ENCODE measurements at places on chromosomes 16 and 17.

DNA sequence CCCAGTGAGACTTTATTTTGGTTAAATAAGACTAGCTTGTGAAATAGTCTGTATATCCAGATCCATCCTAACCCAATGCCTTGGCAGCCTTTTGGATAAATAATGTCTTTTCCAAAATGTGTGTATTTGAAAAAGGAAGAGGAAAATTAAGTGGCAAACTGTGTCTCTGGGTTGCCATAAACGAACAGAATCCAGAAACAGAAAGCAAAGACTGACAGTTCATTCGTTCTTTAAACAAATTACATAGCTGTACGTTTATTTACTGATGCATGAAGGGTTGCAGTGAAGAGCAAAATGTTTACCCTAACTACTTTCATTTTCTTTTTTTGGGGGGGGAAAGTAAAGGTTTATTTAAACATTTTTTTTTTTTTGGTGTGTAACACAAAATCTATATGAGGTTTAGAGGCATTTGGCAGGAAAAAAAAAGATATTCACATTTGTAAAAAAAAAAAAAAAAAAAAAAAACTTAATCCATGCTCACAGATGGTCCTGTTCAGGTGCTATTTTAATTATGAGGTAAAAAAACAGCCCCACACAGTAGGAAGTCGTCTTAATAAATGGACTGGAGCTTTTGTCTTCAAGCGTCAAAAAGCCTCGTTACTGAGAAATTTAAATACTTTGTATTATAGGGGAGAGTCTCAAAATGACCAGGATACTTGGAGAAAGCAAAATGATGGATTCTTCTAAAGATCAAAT lies 245.9 kb downstream of the FTO start:
- DNase-seq = no peak

DNA sequence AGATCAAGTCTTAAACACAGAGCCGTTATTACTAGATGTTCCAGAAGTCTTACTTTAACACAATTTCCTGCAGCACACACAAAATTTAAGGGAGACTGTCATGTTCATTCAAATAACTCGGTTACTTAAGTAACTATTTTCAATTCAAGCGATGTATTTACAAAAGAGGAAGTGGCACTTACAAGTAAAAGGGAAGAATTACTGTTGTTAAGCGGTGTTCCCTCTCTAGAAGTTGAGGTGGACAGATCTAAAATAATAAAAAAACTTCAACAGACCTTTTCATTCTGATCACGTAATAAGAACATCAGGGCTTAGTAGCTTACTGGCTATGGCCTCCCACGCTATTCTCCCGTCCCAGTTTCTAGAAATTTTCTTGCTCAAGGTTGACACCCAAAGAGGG lies 26.2 kb upstream of the TXNDC11 start:
- no peak for DNase-seq

GRCh38 chr17:48549281-48549630 lies 4.3 kb upstream of the HOXB2 start:
- DNase-seq = no peak

- DNase-seq = peak; percentile 76
These were observed 636 bp upstream of the ERN1 start for GRCh38 chr17:64130559-64131001.

DNA sequence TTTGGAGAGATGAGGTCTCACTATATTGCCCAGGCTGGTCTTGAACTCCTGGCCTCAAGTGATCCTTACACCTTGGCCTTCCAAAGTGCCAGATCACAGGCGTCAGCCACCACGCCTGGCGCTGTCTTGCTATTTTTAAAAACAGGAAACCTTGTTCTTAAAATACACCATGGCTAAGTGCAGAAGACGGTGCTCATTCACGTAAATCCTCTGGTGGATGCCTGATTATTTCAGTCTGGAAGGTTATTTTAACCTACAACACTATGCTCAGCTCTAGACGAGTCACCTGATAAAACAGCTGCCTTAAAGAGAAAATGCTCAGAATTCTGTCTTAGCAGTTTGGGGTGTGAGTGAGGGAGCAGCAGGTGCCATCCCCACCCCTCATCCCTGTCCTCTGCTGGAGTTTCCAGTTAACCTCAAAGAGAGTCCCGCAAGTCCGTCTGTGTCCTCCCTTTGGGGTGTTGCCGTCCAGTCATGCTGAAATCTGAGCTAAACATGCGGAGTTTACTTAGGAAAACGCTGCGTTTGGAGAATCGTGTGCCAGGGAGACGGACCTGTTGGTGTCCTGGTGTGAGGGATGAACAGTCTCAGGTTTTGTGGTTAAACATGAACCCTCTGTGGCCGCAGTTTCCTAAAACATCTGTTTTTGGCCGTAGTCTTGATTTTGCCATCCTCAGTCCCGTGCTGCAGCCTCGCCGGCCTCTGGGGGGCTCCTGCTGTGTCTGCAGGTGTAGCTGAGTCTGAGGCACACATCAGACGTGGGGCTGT lies 17.1 kb downstream of the SPG7 start:
- DNase-seq = no peak

GRCh38 chr17:72588561-72588960 lies 467.7 kb downstream of the SOX9 start:
- no peak for DNase-seq

GRCh38 chr17:64061178-64061898 lies 40.9 kb upstream of the ICAM2 start:
- peak; percentile 49 for DNase-seq

GRCh38 chr17:19991252-19991885 lies 13.7 kb upstream of the AKAP10 start:
- no peak for DNase-seq

DNA sequence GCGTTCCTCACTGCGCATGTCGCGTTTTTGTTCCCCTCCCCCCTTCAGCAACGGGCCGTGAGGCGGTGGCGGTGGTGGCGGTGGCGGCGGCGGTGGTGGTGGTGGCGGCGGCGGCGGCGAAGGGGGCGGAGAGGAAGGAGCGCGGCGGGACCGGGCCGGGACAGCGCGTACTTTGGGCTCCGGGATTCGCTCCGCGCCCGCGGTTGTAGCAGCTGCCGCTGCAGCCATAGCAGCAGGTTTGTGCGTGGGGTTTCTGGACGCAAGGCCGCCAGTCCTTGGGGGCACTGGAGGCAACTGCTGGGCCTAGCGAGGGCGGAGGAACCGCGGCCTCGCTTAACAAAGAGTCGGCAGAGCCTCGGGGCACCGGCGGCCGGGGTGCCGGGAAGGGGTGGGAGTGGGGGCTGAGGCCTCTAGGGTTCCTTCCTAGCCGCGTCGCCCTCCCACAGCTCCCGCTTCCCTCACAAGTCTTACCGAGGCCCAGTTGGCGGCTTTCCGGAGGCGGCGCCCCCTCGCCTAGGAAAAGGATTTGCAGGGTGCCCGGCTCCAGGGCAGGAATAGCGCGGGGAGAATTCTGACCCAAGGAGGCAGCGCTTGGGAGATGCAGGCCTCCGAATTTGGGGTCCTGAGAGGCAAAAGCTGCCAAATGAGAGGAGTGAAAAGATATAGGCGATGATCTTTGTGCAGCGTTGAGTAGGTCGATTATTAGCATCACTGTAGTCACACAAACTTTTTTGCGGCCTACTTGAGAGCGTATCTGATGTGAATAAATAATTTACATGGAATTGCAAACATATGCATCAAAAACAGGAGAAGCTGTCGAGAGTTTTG lies at the start of gene DDX42:
TSS of gene DDX42 (plus strand) at position 30 of the 828 bp plus-strand sequence. CDS start 12,880 bp downstream, outside the sequence.
- no peak for DNase-seq

GRCh38 chr16:3595110-3595486 lies 16.3 kb downstream of the SLX4 start:
- DNase-seq = no peak

GRCh38 chr17:10741416-10742135 lies 11.8 kb upstream of the TMEM220 start:
- no peak for DNase-seq
